ENCODE measurements at places on chromosomes 7 and 10. TPM values are rescaled to one million over a fixed set of nuclear protein-coding genes. Genes with fewer than 3 reads are reported as not detected.

DNA sequence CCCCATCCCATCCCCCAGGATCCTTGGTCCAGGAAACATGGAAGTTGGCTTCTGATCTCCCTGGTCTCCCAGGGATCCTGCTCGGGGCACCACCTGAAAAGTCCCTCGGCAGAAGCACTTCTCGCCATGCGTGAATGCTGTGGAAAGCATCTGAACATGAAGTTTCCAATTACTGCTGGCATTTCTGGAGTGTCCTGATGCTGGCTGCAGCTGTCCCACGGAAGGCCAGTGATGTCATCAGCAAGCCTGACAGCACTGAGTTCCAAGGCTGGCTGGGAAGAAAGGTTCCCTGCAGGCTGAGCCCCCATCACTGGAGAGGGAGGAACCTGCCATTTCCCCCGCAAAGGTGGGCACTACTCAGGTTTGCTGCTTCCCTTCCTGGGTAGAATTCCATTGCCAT is 71.4 kb downstream of the KCNMA1 start:
- peaks cover 20% of the 10 kb centered on the region for H3K27me3 ChIP-seq
- DNase-seq: no peak
- H3K27ac ChIP-seq: no peak overlapping the region
- no peaks in the 10 kb centered on the region for H3K36me3 ChIP-seq
- H3K4me1 ChIP-seq: no peaks in the 10 kb centered on the region

GRCh38 chr10:78377356-78377755 is 343.7 kb downstream of the RPS24 start:
- peaks cover 4% of the 10 kb centered on the region for H3K27me3 ChIP-seq
- H3K4me3 ChIP-seq: no peak overlapping the region
- no peaks in the 10 kb centered on the region for H3K36me3 ChIP-seq
- no peak overlapping the region for H3K27ac ChIP-seq

- no peak for DNase-seq
- no peaks in the 10 kb centered on the region for H3K27me3 ChIP-seq
- H3K36me3 ChIP-seq: peaks cover 2% of the 10 kb centered on the region
- no peak overlapping the region for H3K27ac ChIP-seq
- H3K4me3 ChIP-seq: no peak overlapping the region
- peaks cover 23% of the 10 kb centered on the region for H3K4me1 ChIP-seq
These were observed 1.8 kb downstream of the SH2D4B start for GRCh38 chr10:80539421-80540031.

DNA sequence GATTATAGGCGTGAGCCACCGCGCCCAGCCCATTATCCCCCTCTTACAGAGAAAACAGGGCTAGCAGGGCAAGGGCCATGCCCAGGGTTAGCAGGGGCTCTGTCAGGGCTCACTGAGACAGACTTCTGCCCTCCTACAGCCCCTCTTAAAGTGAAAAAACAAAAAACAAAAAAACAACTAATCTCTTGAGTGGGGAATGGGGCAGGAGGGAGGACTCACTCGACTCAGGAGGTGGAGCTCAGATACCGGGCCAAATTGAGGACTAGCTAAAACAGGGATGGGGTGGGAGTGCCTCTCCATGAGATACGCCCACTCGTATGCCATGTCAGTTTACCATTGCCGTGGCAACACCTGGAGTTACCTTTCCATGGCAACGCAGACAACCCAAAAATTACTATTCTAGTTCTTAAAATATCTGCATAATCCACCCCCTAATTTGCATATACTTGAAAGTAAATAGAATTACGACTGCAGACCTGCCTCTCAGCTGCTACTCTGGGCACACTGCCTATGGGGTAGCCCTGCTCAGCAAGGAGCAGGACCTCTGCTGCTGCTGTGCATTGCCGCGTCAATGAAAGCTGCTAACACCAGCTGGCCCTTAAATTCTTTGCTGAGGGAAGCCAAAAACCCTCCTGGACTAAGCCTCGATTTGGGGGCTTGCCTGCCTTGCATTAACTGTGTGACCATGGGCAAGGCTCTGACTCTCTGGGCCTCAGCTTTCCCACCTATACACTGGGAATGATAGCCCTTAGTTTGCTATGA is 13.4 kb downstream of the SSC4D start:
- no peak overlapping the region for H3K27ac ChIP-seq
- peaks cover 3% of the 10 kb centered on the region for H3K27me3 ChIP-seq
- H3K4me1 ChIP-seq: peaks cover 28% of the 10 kb centered on the region
- H3K4me3 ChIP-seq: no peak overlapping the region
- DNase-seq: no peak

DNA sequence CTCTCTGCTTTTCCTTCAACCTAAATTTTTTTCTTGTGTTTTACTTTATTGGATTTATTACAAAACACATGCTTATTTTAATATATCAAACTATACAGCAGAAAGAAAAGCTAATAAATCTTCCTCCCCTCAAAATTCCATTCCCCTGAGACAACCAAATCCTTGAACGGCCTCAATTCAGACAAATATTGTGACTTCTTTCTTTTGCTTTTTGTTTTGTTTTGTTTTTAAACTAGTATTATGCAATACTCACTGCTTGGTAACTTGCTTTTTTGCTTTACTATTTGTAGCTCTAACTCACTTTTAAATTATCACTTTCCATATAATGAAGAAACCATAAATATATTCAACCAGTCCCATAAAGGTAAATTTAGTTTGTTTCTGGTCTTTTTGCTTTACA is 59.4 kb upstream of the CDK1 start:
- H3K4me3 ChIP-seq: no peak overlapping the region
- DNase-seq: no peak
- H3K27me3 ChIP-seq: peaks cover 4% of the 10 kb centered on the region

DNA sequence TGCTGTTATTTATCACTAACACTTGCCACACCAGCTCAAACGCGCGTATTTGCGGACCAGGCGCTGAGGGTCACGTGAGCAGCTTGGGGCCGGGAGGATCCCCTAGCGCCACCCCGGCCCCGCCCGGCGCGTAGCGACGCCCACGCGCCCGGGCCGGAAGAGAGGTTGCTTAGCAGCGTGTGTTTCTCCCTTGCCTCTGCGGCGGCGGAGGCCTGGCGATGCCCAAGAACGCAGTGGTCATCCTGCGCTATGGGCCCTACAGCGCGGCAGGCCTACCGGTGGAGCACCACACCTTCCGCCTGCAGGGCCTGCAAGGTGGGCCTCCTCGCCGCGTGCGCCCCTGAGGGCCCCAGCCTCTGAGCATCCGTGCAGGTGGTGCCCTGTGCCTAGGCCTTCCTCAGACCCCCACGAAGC is at the start of gene C10orf53:
Gene C10orf53 (plus strand): TSS at position 172 of the 414 bp plus-strand sequence. CDS start 47 bp downstream, at position 219.
- no peaks in the 10 kb centered on the region for H3K4me1 ChIP-seq
- no peak within 1 kb of the TSS for H3K27ac ChIP-seq
- H3K36me3 ChIP-seq: no peaks in the 10 kb centered on the region
- no peak within 1 kb of the TSS for H3K4me3 ChIP-seq
- peaks cover 58% of the 10 kb centered on the region for H3K27me3 ChIP-seq

The CPEB3 gene
- 4.3 TPM for total RNA-seq

The ADCY1 gene
- total RNA-seq: 6.7 TPM

The CDNF gene
- 0.50 TPM for total RNA-seq

The SCIN gene
- total RNA-seq: 1.0 TPM

The SFXN3 gene
- total RNA-seq: 38.2 TPM
